ENCODE measurements at places on chromosomes 7 and 10.

DNA sequence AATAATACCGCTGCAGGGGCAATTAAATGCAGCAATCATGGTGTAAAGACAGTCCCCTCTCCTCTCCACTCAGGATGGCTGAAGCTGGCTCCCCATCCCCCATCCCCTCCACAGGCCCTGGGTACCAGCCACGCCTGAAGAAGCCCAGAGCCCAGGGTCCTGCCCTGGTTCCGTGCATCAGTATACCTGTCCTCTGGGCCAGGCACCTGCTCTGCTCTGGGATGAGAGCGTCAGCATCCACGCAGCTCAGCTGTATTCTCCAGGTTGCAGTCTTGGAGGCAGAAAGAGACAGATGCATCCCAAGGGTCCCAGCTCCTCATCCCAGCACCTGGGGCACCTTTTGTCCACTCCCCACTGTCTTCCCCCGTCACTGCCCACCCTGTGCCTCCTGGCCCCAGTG is 233.8 kb downstream of the TCERG1L start:
- no peak for DNase-seq

DNA sequence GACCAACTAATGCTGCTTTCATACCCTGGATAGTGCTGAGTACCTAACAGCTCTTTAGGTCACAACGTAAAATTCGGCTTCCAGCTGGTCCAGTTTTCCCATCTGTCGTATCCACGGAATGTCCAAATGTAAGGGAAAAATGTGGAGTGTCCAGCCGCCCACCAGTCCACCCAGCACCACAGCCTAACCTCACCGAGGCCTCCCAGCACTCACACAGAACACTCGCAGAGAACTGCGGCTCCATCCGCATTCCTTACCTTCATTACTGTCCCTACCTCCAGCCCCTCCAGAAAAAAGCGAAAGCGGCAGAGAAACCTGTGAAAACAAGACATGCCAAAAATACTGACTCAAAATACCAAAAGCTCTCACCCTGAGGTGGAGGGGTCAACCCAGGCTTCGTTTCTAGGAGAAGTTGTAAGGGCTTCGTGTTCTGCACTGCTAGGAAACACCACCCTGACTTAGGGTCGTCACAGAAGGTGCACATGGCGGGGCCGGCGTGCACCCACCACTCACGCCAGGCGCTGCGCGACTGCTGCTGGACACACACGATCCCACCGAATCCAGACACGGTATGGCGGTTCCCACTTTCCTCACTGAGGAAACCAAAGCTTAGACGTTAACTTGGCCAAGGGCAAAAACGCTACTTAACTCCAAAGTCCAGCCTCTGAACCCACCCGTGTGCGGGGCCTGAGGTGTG is 73.9 kb downstream of the AMZ1 start:
- DNase-seq = no peak

GRCh38 chr10:7788639-7789286 is 786 bp downstream of the ATP5F1C start:
- peak; percentile 5 for DNase-seq

DNA sequence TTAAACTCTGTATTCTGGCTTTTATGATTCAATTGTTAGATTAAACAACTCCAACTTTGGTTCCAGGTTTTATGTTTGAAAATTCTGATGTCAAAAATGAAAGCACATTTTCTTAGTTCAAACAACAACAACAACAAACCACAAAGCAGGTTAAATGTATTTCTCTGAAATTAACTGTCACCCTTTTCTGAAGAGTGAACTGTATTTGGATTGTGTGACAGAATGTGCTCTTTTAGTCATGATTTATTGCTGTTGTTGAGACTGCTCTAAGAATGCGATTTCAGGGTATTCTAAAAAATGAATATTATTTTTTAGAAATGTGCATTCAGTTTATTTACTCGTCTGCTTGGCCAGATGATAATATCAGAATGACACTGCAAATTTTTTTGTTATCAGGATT is 144.1 kb downstream of the GNAI1 start:
- DNase-seq = no peak

DNA sequence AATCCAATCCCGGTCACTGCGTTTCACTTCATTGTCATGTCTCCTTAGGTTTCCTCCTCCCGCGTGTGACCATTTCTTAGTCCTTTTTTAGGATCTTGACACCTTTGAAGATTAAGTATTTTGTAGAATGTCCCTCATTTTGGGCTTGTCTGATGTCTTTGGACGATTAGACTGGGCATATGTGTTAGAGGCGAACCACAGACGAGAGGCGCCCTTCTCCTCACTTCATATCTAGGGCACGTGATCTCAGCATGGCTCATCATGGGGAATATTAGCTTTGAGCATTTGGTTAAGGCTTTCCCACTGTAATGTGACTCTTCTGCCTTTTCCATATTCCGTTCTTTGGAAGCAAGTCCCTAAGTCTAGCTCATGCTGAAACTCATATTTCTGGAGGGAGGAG is 59.0 kb downstream of the KCNH2 start:
- DNase-seq = no peak

GRCh38 chr7:80107278-80107677 is 27.4 kb upstream of the GNAI1 start:
- no peak for DNase-seq
